ENCODE measurements at places on chromosomes 13 and 19.

DNA sequence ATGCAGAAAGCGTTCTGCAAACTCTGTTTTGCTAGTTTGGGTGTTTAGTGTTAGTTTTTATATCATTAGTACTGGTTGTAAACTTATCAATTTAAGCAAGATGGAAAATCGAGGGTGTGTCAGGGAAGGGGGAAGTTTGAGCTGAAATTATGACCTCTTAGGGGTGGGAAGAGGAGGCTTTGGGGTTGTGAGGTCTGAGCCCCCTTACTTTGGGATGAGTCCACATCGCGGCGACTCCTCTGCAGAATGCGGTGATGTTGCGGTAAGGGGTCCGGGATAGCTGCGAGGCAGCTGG, 743 bp upstream of the NDUFS7 start:
- DNase-seq: no peak

GRCh38 chr13:72692884-72693514, 34.4 kb downstream of the MZT1 start:
- no peak for DNase-seq

GRCh38 chr19:51024924-51025323, 1.5 kb downstream of the KLK11 start:
- no peak for DNase-seq

DNA sequence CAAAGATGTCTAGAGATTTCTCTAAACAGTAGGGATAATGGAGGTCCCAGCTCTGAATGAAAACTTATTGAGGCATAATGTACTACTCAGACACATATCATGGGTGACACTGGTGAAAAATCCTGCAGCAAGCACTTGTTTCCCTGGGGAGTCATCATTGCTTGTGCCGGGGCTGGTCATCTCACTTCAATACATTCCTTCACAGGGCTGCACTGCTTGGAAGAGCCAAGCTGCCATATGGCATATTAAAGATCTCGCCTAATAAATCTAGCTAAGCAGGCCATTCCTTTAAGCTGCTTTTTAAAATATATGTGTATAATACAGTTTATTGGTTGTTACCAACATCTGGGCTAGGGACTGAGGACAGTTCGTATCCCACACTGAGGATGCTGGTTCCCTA, 332.2 kb upstream of the GPC6 start:
- DNase-seq: no peak

DNA sequence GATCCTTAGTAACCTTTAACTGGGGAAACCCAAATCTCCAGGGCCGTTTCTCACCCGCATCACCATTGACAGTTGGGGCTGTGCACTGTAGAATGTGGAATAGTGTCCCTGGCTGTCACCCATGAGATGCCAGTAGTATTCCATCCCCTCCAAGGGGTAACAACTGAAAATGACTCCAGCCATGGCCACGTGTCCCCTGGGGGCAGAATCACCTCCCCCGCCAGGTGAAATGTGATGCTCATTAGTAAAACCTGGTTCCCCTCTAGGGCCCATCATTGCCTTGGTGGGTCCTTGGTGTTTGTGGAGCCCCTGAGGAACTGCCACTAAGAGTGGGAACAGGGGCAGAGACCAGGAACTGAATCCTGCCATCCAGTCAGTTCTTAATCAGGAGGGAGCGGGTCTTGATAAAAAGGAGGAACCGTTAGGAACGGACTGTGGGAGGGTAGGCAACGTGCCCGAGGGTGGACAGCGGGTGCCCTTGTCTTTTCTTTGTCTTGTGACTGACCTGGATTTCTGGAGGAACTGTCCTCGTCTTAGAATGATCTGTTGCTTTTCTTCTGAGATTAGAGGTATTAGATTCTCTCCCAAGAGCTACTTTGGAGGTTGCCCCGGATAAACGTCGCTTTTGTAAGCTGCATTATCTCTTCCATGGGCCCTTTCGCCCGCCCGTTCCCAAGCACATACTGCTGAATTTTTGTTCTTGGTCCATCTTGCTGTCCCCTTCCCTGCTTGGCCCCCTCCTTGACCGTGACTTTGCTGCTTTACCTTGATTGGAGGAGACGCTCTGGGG, 3.5 kb downstream of the MYO9B start:
- peak; percentile 24 for DNase-seq

DNA sequence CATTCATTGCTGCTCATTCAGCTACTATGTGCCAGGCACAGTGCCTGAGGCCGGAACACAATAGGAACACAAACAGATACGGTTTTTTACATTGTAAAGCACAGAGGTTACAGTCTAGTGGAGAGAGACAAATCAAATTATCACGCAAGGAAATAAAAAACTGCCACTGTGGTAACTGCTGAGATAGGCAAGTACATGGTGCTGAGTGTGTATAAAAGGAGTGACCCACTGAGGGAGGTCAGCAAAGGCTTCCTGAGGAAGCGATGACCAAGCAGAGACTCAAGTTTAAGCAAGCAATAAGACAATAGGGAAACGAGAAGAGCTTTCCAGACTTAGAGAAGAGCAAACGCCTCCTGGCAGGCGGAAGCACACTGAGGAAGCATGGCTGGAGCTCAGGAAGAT, 56.4 kb downstream of the NUFIP1 start:
- DNase-seq: peak; percentile 92

DNA sequence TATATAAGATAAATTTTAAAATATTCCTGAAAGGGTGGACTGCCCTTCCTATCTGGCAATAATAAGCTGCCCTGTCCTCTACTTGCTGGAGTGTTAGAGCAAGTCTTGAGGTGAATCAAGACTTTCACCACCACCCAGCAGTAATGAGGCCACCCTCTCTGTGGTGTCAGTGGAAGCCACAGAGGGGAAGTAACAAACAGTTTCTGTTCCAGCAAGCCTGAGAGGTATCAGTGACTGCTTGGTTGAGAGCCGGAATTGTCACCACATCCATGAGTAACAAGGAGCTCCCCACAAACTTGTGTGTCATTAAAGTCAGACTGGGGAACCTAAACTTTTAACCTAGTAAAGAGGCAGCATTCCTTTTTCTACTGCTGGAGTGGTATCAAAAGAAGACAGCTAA, 532.7 kb upstream of the SPRY2 start:
- no peak for DNase-seq

GRCh38 chr13:68417801-68418200, 1187.7 kb upstream of the PCDH9 start:
- DNase-seq: no peak

GRCh38 chr13:94073007-94073744, 406.3 kb downstream of the DCT start:
- peak; percentile 72 for DNase-seq

DNA sequence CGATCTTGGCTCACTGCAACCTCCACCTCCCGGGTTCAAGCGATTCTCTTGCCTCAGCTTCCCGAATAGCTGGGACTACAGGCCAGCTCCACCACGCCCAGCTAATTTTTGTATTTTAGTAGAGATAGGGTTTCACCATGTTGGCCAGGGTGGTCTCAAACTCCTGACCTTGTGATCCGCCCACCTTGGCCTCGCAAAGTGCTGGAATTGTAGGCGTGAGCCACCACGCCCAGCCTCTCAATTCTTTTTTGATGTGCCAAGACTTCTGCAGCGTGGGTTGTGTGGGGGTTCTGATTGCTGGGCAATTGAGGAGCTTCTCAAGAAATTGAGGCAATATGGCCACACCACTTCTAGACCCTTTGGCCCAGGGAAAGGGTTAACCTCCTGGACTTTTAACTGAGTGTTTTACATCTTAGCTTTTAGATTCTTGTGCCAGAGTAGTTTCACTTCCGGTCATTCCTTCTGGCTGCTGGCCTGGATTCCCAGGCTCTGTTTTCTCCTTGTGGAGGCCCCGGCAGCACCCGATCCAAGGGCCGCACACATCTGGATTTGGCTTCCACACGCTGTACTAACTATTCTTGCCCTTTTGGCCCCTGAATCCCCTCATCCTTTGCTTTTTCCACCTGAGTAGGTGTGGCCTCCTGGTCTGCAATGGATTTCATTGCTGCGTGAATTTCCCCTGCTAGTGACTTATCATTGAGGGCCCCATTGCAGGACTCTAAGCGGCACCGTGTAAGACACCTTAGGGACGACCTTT, 14.7 kb downstream of the SMARCA4 start:
- peak; percentile 77 for DNase-seq

DNA sequence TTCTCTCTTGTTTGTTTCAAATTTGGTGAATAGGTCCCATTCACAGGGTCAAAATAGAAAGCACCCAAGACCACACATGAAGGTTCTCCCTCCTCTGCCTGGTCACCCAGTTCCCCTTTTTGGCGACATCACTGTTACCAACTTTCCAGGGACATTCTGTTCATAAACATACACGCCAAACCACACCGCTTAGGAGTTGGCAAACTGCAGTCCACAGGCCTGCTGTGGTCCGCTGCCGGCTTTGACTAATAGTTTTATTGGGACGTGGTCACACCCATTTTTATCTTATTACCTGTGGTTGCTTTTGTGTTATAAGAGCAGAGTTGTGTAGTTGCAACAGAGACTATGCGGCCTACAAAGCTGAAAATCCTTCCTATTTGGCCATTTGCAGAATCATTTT, 24.2 kb downstream of the UHRF1 start:
- DNase-seq: no peak

DNA sequence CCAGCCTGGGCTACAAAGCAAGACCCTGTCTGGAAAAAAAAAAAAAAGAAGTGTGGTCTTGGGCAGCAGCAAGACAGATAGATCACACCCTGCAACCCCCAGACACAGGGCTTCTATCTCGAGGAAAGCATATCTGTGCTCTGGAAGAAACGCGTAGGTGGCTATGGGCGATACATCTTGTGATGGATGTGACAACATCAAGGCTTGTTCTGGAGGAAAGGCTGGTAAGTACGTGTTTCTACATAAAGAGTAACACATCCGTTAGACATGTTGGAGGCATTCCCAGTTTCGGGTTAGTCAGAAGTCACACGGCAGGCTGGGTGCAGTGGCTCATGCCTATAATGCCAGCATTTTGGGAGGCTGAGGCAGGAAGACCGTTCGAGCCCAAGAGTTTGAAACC, 6.6 kb upstream of the DHDH start:
- DNase-seq: peak; percentile 98

GRCh38 chr19:17448131-17448967, at the start of gene TMEM221:
TSS of gene TMEM221 (minus strand) at chr19:17448668. CDS start at chr19:17448462, 206 bp downstream.
- peak; percentile 19 for DNase-seq

DNA sequence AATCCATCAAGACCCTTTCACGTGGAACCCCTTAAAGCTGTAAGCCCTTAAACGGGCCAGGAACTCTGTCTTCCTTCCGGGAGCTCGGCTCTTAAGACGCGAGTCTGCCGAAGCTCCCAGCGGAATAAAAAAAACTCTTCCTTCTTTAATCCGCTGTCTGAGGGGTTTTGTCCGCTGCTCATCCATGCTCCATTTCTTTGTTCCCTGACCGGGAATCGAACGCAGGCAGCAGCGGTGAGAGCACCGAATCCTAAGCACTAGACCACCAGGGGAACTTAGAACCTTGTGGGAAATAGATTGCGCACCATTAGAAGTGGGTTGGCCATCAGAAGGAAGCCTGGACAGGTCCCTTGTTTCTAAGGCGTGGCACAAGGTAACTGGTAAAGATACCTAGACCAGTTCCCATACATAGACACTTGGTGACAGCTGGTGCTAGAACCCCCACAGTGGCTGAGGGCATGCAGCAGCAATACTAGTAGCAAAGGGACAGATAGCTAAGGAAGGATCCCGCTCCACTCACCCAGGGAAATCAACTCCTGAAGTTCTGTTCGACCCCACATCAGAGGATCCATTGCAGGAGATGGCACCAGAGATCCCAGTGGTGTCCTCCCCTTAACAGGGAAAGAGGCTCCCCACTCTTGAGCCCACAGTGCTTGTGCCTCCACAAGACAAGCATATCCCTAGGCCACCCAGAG, 1.5 kb upstream of the RGCC start:
- DNase-seq: no peak

DNA sequence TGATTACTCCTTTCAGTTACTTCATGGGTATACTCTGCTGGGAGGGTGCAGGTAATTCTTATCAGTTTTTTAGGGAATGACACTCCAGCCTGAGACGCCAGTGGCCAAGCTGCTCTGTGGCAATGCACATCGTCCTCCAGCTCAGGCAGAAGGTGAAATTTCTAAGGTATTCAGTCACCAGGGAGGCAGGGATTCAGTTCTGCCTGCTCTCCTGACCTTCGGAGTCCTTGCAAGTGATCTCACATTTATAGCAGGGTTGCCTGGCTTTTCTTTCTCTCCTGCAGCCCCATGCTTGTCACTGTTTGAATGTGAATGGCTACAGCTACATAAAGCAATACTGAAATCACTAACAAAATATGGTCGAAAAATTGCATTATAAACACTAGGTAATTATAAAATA, 1447.5 kb downstream of the EFNB2 start:
- DNase-seq: no peak

GRCh38 chr19:17679526-17680229, 8.5 kb downstream of the UNC13A start:
- no peak for DNase-seq

DNA sequence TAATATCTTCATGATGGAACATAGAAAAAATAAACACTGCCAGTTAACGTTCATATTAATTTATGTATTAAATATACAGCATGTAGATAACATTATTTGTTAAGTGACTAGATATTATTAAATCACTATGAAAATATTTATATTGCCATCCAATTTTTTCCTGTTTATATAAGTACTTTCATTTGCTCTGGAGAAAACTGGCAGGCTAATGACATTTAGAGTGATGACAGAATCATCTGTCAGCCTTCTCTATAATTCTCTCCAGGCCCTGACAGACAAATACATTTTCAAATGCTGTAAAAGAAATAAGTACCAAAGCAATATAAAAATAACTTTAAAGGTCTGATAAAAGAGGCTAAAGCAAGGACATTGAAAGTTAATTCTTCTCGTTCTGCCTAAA, 2556.7 kb upstream of the PCDH20 start:
- DNase-seq: no peak

- DNase-seq: no peak
These were observed 16.6 kb upstream of the RAB8A start for GRCh38 chr19:16095071-16095571.

- no peak for DNase-seq
These were observed at the start of gene ELSPBP1 for GRCh38 chr19:47994209-47994802. TSS of gene ELSPBP1 (plus strand) at chr19:47994632. CDS start at chr19:48008668, 14,036 bp downstream.

DNA sequence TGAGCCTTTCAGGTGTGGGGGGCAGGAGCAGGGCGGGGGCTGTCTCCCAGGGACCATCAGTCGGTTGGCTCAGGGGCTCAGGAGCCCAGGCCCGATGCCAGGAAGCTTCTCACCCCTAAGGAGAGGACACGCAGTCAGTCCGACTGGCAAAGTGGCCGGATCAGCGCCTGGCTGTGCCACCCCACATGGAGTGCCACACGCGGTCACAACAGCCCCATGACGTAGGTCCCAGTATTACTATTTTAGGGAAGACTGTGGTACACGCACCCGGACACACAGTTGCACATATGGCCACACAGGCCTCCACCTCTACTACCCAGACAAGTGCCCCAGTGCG, 29.3 kb upstream of the GRTP1 start:
- no peak for DNase-seq

Measured in fibroblast of pulmonary artery (primary cell).